Fibroblast of upper back skin (primary cell): ENCODE measurements at places on chromosomes 13 and 19.

- DNase-seq: no peak
These were observed 138.8 kb upstream of the RNF113B start for GRCh38 chr13:98315902-98316301.

- no peak for DNase-seq
These were observed 15.2 kb upstream of the C1QTNF9B start for GRCh38 chr13:23912469-23912868.

DNA sequence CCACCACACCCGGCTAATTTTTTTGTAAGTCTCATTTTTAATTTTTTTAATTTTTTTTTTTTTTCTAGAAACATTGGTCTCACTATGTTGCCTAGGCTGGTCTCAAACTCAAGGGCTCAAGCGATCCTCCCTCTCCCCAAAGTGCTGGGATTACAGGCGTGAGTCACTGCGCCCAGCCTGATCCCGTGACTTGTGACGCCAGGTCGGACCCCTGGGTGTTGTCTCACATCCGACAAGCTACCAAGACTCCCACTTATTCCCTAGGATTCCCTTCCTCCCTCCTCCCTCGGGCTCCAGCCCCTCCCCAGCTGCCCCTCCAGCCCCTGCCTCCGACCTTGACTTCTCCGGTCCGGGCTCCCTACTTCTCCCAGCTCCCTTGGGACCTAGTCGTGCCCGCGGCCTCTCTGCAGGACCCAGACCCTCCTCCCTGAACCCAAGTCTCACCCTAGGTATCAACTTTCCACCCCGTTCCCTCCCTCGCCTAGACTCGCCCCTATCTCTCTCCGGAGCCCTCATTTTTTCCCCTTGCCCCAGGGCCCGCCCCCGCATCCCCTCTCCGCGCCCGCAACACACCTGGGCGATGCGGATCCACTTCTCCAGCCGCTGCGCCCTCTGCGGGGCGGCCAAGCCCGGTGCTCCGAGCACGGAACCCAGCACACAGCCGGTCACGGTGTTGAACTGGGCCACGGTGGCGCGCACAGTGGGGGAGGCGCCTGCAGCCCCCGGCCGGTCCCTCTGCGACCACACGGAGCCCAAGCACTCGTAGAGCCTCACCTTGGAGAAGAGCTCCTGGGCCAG is 13.1 kb downstream of the RGL3 start:
- no peak for DNase-seq

GRCh38 chr13:80437231-80437630 is 96.3 kb upstream of the SPRY2 start:
- no peak for DNase-seq
